ENCODE measurements at places on chromosomes 4 and X.

- DNase-seq: no peak
Measured at GRCh38 chr4:5632571-5632970, 75.8 kb downstream of the EVC2 start.

DNA sequence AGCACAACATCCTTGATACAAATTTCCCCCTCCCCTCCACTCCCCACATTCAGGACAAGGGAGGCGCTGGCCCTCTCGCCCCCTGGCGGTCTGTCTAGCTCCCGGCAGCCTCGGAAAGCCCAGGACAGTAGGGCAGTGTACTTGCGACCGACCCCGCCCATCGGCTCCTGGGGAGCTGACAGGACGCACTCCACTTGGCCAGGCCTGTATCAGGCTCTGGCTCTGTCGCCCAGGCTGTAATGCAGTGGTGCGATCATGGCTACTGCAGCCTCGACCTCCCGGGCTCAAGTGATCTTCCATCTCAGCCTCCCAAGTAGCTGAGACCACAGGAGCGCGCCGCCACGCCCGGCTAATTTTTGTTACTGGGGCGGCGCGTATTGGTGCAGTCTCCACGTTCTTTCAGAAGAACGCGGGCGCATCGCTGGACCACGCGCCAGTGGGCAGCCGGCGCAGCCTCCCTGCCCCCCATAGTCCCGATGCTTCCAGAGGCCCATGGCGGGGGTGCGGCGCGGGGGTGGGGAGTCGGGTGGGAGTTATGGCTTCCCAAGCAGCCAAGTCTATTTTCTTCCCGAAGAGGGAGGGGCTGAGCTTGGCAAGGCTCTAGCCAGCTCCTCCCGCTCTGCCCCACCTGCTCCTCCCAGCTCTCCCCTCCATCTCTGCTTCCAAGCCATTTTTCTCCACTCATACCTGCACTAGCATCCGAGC lies 7.8 kb upstream of the AKAP14 start:
- DNase-seq: no peak

DNA sequence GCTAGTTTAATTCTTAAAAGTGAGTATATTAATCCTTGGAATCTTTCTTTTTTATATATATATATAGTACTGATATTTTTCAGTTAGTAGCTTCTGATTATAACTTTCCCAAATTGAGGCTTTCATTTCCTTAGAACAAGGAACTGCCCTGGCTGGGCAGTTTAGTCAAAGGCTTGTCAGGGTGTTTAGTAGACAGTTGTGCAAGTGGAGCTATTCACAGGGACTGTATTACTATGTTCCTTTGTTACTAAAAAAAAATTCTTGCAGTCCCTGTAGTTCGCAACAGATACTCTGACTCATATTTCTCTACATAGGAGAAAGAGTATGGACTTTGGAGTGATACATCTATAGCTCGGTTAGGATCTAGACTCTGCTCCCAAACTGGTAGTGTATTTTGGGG lies 20.8 kb downstream of the USO1 start:
- no peak for DNase-seq

- no peak for DNase-seq
Measured at GRCh38 chr4:109691411-109691920, 11.8 kb downstream of the CASP6 start.

GRCh38 chr4:16157609-16158503 lies 68.4 kb downstream of the TAPT1 start:
- no peak for DNase-seq

DNA sequence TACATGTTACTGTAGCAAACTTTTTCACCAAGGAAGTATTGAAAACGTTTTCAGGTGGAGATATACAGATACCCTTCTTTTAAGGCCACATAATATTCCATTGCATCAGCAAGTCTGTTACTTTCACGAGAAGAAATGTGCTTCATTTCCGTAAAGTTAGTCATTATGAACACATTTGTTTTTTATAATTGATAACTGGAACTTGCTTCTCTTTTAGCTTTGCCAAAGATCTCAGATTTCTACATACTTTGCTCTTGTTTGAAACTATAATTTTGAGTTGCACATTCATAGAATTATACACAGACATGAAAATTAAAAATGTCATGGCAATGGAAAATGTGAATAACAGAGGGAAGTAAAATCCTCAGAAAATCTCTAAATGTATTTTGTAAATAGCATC lies 128.7 kb upstream of the GIMD1 start:
- no peak for DNase-seq
